Cardiac septum (tissue), 1 donor: ENCODE measurements at places on chromosomes 1 and 21. TPM values are rescaled to one million over a fixed set of nuclear protein-coding genes. Genes with fewer than 3 reads are reported as not detected.

TSPAN1 gene
- total RNA-seq: 3.0 TPM

RAB7B gene
- total RNA-seq: 2.1 TPM

CYP4A22 gene
- total RNA-seq: not detected

DCST2 gene
- total RNA-seq: 0.51 TPM

PITHD1 gene
- 33.7 TPM for total RNA-seq

S100A14 gene
- total RNA-seq: 3.4 TPM

PCBP3 gene
- 4.9 TPM for total RNA-seq

BCAN gene
- total RNA-seq: 0.16 TPM

CCDC185 gene
- not detected for total RNA-seq

FAM151A gene
- total RNA-seq: 0.22 TPM

RAB3B gene
- total RNA-seq: not detected

FALEC gene
- total RNA-seq: 0.46 TPM

BECN2 gene
- not detected for total RNA-seq

PRAMEF2 gene
- not detected for total RNA-seq

APCS gene
- not detected for total RNA-seq

TRAF3IP3 gene
- total RNA-seq: 1.00 TPM

AHDC1 gene
- total RNA-seq: 57.7 TPM
